ENCODE measurements at places on chromosomes 12 and 14. TPM values are rescaled to one million over a fixed set of nuclear protein-coding genes. Genes with fewer than 3 reads are reported as not detected.

Gene POTEG
- 0.08 TPM for total RNA-seq

GRCh38 chr12:19120795-19121194, 8.7 kb upstream of the PLEKHA5 start:
- ATAC-seq, result no peak

- no peak for ATAC-seq
These were observed 30.8 kb downstream of the SMOC1 start for GRCh38 chr14:69909826-69910550.

Gene SMCO2
- total RNA-seq, result not detected

DNA sequence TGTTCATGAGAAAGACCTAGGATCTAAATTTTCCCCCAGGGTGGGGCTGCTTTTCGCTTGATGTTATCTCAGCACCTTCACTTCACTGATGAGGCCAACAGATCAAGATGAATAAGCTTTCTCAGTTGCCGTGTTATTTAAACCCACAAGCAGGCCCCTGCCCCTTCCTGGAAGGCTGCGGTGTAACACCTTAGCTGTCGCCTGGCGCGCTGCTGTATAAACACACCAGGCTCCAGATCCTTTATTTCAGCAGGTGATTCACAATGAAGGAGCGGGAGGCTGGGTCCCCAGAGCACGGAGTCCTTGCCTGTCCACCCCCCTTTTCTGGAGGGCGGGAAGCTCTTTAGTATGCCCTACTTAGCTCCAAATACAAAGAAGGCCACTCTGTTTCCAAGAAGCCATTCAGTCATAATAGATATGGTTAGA, 515.4 kb downstream of the FUT8 start:
- ATAC-seq, result no peak

DNA sequence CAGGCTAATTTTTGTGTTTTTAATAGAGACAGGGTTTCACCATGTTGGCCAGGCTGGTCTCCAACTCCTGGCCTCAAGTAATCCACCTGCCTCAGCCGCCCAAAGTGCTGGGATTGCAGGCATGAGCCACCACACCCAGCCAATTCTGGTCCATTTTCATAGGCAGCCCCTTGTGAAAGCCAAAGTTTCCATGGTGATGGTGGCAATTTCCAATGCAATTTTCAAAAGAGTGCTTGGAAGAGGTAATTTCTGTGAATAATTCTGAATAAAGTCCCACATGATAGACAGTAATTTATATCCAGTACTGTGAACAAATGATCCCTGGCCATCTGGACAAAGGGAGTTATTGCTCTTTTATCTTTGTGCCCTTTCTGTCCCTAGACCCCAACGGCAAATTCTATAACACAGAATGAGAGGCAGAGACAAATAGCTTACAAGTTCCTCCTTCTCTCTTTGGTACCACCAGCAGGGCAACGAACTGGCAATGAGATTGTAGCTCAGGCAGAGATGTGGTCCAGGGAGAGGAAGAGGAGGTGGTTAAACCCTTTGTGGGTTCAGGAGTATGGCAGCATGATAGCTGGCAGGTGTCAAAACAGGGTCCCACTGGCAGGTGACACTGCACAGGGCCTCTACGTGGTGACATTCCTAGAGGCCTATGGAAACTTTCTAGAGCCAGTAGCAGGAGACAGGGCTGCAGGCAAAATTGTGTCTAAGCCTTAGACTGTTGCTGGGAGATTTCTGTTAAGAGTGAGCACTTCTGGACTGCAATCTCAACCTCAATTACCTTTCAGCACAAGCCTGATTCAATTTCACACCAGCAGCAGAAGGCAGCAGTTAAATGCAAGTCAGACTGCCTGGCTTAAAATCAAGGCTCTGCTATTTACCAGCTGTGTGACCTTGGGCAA, 46.5 kb downstream of the NT5DC3 start:
- no peak for ATAC-seq

Gene TSPAN9
- 8.6 TPM for total RNA-seq

Gene PPP1R36
- 0.16 TPM for total RNA-seq

Gene LTBP2
- total RNA-seq, result 1.6 TPM

- no peak for ATAC-seq
These were observed 8.0 kb downstream of the CNOT2 start for GRCh38 chr12:70251226-70251625.

Measured in motor neuron (in vitro differentiated cells).